Neural progenitor cell (in vitro differentiated cells): ENCODE measurements at places on chromosomes 16 and 17. TPM values are rescaled to one million over a fixed set of nuclear protein-coding genes. Genes with fewer than 3 reads are reported as not detected.

The CLEC18C gene
- 0.51 and 3.8 TPM in 2 replicates for total RNA-seq

- H3K27ac ChIP-seq, result no peak overlapping the region
- no peak for DNase-seq
- H3K4me1 ChIP-seq, result no peaks in the 10 kb centered on the region
- H3K36me3 ChIP-seq, result no peaks in the 10 kb centered on the region
- no peaks in the 10 kb centered on the region for H3K27me3 ChIP-seq
These were observed 18.0 kb downstream of the FAM234A start for GRCh38 chr16:252366-253337.

The MCRIP2 gene
- 1.5 and 4.7 TPM in 2 replicates for total RNA-seq

The GRB7 gene
- total RNA-seq, result 6.0 and 8.0 TPM in 2 replicates

GRCh38 chr17:2909846-2910234, 113.6 kb downstream of the RAP1GAP2 start:
- H3K4me3 ChIP-seq, result no peak overlapping the region
- H3K27ac ChIP-seq, result no peak overlapping the region
- DNase-seq, result no peak
- H3K4me1 ChIP-seq, result peaks cover 6% of the 10 kb centered on the region
- no peaks in the 10 kb centered on the region for H3K36me3 ChIP-seq

GRCh38 chr16:2499890-2500429, 13.8 kb upstream of the ATP6V0C start:
- H3K4me3 ChIP-seq, result no peak overlapping the region
- no peak overlapping the region for H3K27ac ChIP-seq
- H3K4me1 ChIP-seq, result peaks cover 6% of the 10 kb centered on the region
- DNase-seq, result no peak

GRCh38 chr17:81858170-81858966, 2.0 kb downstream of the P4HB start:
- no peak for DNase-seq
- no peaks in the 10 kb centered on the region for H3K36me3 ChIP-seq
- H3K27me3 ChIP-seq, result no peaks in the 10 kb centered on the region
- peaks cover 7% of the 10 kb centered on the region for H3K4me1 ChIP-seq
- no peak overlapping the region for H3K27ac ChIP-seq
- H3K4me3 ChIP-seq, result no peak overlapping the region

GRCh38 chr17:31200287-31200686, 96.8 kb downstream of the OMG start:
- no peak overlapping the region for H3K27ac ChIP-seq
- H3K4me3 ChIP-seq, result no peak overlapping the region
- H3K27me3 ChIP-seq, result no peaks in the 10 kb centered on the region
